ENCODE measurements at places on chromosomes 6 and 20.

DNA sequence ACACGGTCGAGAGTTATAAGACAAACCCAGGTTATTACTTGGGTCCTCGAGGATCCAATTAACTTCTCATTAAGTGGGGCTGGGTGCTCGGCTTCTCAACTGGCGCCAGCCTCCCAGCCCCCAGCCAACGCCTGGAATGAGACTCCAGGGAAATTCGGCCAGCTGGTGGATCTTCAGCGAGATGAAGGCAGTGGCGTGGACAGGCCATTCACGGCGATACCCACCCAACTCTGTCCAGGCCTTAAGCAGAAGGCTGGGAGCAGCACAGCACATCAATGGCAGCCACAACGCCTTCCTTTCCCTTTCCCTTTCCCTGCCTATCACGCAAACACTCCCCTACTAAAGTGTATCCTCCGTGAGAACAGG lies 868 bp downstream of the METTL24 start:
- DNase-seq, result no peak

DNA sequence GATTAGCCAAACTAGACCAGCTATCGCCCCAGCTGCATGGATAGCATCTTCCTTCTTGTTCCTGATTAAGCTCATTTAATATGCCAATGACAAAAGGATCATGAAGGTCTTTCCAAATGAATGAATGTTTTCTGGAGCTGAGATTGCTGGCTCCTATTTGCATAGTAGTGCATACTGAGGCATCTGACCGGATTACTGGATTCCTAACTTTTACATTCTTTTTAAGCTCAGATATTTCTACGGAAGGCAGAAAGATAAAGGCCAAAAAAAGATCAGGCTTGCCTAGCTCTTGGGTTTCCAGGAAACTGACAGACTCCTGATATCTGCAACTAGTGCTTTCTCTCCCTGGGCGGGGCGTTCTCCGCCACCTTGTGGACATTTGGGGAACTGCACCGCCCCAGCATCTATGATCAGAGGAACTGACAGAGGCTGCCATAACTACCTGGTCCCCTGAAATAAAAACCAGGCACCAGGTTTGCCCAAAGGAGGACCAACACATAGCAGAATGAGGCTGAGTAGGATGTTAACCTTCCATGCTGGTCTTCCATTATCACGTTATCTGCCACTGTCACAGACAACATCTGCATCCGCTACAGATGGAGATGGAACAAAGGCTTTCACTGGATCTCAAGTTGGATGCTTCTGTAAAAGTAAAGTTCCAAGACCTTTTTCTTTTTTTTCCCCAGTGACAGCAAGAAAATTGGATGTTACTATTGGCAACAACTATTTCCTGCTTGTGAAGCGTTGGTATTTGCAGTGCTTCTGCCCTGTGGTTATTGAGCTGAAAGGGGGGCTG lies 33.2 kb downstream of the NT5E start:
- peak; percentile 72 for DNase-seq

DNA sequence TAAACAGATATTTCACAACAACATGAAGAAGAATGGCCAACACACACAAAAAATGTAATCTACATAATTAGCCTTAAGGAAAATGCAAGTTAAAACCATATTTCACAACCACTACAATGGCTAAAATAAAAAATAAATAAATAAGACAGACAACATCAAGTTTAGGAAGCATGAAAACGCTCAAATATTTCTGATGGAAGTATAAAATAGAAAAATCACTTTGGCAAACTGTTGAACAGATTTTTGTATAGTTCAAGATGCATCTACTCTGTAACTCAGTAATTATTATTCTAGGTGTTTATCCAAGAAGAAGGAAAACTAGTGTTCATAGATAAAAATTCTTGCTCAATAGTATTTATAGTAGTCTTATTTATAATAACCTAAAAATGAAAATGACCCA lies 1410.1 kb upstream of the ADGRB3 start:
- DNase-seq, result no peak

DNA sequence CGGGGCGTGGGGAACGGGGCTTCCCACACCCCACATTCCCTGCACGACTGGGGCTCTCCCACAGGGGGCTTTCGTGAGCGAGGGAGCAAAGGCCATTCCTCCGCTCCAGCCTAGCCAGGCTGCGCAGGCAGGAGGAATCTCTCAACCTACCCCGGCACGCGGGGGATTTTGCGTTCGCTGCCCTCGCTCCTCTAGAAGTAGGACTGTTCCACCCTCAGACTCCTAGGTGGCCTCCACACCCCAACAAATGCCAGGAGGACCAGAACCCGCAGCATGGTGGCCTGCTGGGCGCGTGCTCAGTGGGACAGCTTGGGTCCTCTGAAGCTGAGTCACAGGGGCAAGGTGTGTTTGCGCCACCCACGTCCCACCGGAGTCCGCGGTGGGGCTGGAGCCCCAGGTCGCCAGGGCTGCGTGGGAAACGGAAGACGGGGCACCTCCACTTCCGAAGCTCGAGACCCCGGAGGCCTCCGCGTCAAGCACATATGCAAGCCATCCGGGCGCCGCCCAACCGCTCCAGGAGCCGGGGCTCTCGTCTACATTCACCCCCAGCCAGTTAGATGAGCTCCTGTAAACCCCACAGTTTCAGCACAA lies 1938.5 kb upstream of the DEFB115 start:
- DNase-seq, result no peak

GRCh38 chr6:129871221-129871620 lies 10.1 kb upstream of the TMEM244 start:
- DNase-seq, result no peak

DNA sequence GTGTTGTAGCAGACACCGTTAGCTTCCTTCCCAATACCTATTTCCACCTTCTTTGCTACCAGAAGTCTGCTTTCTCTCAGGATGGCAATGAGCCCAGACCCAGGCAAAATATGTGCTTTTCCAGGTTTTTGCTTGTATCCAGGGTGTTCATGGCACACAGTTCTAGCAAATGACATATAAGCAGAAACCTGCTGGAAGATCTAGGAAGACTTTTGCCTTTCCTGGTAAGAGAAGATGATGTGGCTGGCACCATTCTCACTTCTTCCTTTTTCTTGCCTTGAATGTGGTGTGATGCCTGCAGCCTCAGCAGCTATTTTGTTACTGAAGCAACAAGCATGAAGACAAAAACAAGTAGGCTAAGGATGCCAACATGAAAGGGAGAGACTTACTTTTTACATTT lies 19.2 kb upstream of the TBC1D22B start:
- no peak for DNase-seq

GRCh38 chr6:100464903-100465700 lies at the start of gene SIM1:
Gene SIM1 (minus strand): TSS chr6:100464921. CDS start chr6:100463468, 1,453 bp downstream.
- no peak for DNase-seq

DNA sequence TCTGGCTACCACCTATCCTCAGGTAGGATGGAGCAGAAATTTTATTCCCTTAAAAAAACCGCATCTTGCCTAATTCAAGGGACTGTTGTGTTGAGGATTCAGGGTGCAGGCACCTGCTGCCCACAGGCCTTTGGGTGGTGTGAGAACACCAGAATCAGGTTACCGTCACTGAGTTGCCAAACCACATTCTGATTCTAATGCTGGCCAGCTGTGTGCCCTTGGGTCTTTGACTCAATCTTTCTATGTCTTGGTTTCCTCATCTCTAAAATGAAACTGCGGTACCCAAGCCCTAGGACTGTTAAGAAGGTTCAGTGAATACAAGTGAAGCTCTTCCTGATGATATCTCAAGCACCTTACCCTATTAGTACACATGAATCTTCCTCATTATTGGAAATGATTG lies 827.3 kb downstream of the DHX35 start:
- no peak for DNase-seq

GRCh38 chr6:69179681-69180080 lies 544.6 kb downstream of the ADGRB3 start:
- DNase-seq, result no peak

GRCh38 chr6:135250234-135250633 lies 69.1 kb downstream of the MYB start:
- DNase-seq, result no peak

DNA sequence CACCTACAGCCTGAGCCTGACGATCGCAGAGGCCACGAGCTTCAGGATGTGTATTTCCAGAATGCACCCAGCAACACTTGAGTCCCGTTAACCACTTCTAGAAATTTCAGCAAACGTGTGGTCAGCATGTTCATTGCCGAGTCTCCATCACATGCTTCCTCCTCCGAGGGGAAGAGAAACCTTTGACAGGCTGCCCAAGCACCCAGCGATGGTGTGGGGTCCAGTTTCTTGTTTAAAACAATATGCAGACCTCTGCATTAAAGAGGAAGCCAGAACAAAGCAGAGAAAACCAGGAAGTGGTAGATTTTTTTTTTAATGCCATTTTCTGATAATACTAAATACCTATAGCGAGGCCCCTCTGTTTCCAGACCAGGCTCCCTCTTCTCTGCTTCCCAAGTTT lies 71.9 kb downstream of the GNAS-AS1 start:
- peak; percentile 1 for DNase-seq

GRCh38 chr20:51542033-51542570 lies 417 bp downstream of the NFATC2 start:
- peak; percentile 72 for DNase-seq

GRCh38 chr6:97689078-97689754 lies 406.2 kb upstream of the MMS22L start:
- no peak for DNase-seq

DNA sequence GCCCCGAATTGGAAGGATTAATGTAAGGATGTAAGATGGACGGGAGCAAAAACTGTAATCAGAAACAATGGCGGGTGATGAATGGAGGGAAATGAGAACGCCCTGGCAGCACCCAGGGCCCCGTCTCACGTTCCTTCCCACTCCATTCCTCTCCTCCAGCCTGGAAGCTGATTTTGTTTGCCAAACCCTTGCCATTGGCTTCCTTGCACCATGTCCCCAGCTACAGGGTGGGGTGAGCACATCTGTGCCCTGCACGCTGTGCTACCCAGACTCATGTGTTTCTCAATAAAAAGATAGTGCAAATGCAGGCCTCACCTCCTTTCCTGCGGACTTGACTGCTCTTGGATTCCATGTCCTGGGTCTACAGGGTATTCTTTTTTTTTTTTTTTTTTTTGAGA lies 26.7 kb downstream of the SCP2D1 start:
- DNase-seq, result no peak

DNA sequence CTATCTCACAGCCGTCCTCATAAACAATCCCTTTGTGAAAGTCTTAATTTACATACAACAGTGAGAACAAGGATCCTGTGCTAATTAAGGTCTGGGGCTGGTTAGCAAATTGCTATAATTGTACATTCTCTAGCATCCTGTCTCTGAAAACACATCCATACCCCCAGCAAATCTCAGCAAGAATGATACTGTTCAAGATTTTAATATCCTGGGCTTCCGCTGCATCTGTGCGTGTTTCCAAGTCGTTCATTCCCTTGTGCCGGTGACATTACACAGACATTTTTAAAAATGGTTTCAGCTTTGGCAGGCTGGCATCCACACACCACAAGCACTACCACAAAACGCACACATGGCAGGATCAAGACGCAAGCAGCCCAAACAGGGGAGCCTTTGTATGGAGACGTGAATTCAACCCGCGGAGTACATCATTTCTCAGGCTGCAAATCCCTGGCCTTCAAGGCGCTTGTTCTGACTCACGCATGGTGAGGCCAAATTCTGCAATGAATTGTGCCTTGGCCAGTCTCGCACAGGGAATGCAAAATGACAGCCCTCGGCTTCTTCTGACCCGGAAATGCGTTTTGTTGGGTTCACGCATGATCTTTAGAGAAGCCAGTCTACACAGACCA lies 20.3 kb downstream of the ZMYND8 start:
- no peak for DNase-seq

DNA sequence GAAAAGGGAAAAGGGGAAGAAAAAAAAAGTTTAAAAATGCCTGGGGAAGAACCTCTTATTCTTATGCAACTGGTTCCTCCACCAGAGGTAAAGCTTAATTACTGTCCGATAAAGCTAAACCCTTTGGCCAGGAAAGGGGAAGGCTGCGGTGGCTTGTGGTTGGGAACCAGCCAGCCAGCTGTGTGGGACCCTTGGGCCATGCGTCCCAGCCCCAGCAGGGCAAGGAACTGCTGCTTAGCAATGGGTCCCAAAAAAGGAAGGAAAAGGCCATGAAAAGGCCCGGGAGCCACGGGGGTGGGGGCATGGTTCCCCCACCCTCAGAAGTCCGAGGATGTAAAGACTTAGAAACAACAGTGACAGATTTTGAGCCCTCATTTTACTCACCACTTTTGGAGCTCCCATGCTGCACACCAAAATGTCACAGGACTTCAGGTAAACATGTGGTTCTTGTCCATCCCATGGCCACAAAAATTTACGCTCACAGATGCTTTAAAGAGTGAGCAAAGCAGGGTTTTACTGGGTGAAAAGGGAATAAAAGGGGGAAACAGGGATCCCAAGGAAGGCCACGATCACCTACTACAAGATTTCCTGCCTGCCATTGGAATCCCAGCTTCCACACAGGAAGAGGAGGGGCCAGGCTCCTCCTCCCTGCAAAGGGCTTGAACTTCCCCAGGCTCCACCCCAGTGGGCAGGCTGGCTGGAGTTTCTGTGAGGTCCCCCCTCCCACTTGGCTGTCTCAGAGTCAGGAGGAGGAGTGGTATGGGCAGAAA lies 1234.7 kb upstream of the GJE1 start:
- DNase-seq, result no peak

GRCh38 chr6:137261761-137262160 lies 42.6 kb upstream of the IFNGR1 start:
- DNase-seq, result no peak

DNA sequence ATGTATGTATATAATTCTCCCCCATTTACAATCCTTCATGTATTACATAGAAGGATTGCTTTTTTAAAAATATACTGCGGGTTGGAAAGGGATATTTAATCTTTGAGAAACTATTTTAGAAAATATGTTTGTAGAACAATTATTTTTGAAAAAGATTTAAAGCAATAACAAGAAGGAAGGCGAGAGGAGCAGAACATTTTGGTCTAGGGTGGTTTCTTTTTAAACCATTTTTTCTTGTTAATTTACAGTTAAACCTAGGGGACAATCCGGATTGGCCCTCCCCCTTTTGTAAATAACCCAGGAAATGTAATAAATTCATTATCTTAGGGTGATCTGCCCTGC lies 3.6 kb downstream of the FOXC1 start:
- no peak for DNase-seq

DNA sequence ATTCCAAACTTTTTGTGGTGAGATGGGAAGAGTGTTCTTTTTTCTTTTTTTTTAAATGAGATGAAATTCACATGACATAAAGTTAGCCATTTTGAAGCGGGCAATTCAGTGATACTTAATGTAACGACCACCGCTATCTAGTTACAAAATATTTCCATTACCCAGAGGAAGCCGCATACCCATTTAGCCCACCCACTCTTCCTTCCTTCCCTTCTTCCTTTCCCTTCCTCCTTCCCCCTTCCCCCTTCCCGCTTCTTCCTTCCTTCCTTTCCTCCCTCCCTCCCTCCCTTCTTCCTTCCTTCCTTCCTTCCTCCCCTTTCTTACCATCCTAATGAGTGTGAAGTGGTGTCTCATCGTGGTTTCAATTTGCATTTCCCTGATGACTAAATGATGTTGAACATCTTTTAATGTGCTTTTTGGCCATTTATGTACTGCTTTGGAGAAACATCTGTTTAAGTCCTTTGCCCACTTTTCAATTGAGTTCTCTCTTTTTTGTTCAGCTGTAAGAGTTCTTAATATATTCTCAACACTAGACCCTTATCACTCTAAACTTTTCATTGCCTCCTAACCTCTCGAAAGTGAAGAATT lies 371.1 kb downstream of the FARS2 start:
- no peak for DNase-seq

Measured in CD4-positive, alpha-beta T cell treated with Interleukin-12 subunit alpha and Interleukin-12 subunit beta, for 1 hour (primary cell).